ENCODE measurements at places on chromosomes 13 and 19.

DNA sequence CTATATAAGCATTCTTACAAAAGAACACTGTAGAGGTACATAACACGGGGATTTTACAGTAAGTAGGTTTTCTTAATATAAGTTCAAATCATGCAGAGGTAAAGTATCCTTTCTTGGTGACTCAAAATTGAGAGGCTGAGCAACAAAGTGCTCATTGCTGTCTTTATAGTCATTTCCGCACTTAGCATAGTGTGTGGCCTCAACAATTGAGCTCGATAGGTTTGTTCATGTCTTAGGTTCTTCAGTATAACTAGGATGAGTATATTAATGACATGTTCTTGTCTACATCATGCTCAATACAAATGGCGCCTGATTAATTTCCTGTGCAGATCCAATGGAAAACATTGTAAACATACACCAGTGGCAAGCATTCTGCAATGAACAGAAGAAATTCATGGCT, 1.4 kb downstream of the WDFY2 start:
- DNase-seq, result no peak

- no peak for DNase-seq
Observed at GRCh38 chr13:99033814-99034213, 56.0 kb upstream of the DOCK9 start.

GRCh38 chr19:10432736-10433130, 12.4 kb downstream of the PDE4A start:
- no peak for DNase-seq

DNA sequence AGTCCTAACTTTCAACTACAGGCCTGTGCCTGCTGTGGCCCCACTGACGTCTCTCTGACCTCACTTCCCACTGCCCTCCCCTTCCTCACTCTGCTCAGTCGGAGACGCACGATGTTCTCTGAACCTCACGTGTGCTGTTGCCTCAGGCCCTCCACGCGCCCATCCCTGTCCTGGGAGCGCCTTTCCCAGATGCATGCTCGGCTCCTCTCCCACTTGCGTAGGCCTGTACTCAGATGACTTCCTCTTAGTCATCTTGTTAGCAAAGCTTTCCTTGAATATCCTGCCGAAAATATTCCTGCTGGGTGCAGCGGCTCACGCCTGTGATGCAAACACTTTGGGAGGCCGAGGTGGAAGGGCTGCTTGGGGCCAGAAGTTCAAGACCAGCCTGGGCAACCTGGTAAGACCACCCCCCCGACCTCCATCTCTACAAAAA, 9.3 kb upstream of the SYT5 start:
- DNase-seq, result no peak

GRCh38 chr13:29877456-29878078, 27.1 kb upstream of the UBL3 start:
- no peak for DNase-seq

DNA sequence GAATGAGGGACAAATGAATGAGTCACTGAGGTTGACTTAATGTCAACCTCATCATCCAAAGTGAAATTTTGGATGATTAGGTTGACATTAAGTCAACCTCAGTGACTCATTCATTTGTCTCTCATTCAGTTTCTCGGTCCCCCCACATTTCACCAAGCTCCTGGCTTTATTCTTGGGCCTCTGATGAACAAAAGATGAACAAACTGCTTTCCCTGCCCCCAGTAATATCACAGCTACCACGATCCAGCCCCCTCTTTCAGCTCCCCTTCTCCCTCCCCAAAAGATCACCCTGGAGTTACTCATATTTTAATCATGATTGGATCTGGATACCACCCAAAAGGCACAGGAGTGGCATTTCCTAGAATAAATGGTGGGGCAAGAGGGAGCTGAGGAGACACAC, 10.8 kb downstream of the CEACAM18 start:
- DNase-seq, result no peak

- DNase-seq, result no peak
Observed at GRCh38 chr13:40536443-40537113, 129.9 kb downstream of the FOXO1 start.

GRCh38 chr13:78100486-78100885, 181.9 kb upstream of the EDNRB start:
- no peak for DNase-seq

DNA sequence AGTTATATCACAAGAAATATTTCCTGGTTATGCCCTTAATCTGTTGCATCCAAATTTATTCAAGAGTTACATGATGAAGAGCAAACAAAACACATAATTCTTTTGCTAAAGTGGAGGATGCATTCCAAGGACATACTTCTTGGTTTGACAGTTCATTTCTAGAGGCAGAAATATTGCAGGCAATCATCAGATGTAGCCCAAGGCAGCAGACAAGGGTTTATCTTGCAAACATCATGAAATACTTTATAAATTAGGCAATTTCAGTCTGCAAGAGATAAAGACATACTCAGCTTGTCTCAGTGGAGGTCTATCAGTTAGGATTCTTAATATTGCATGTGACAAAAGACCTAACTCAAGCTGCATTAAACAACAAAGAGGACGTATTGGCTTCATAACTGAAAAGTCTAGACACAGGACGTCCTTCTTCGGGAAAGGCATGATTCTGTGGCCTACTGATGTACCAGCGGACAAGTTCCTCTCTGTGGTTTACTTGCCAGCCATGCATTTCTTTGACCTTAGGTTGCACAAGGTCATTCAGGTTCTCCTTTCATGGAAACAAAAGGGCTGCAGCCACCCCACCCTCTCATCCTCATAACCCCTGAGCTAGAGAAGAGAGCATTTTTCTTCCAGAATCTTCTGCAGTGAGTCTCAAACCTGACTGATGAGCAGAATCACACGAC, 204.1 kb downstream of the KATNAL1 start:
- no peak for DNase-seq

DNA sequence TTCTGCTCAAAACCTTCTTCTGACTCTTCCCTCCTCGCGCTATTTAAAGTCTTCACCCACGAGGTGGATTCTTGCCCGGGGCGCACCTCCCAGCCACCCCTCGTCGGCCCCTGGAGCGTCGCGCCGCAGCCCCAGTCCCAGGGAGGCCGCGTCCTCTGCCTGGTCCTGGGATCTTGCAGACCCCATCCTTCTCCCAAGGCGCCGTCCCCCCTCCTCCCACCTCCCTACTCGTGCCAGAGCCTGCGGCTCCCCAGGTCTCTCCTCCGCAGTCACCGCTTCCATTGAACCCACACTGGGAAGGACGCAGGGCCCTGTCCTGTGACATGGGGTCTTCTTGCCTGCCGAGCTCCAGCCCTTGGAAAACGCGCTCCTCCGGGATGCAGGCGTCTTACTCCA, 486 bp downstream of the ZNF808 start:
- no peak for DNase-seq

DNA sequence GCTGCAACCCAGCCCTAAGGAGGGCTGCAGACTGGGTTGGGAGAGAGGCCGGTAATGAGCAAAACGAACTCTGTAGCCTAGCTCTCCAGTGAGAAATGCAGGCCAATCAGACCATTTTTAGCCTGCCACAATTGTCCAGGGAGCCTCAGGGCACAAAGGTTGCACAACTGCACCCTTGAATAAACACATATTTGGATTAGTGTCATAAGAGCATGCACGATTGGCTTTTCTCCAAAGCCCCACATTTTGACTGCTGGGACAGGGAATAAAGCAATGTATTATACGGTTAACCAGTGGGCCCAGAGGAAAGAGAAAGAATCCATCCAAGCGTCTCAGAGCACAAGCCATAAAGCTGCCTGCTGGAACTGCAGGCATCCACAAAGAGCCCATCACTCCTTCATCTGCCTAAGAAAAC, 729.4 kb upstream of the SGCG start:
- peak; percentile 86 for DNase-seq

- DNase-seq, result no peak
Observed at GRCh38 chr19:49390131-49390928, 2.3 kb downstream of the KASH5 start.
